Tibial nerve (tissue), 4 donors: ENCODE measurements at places on chromosomes 3 and 15.

DNA sequence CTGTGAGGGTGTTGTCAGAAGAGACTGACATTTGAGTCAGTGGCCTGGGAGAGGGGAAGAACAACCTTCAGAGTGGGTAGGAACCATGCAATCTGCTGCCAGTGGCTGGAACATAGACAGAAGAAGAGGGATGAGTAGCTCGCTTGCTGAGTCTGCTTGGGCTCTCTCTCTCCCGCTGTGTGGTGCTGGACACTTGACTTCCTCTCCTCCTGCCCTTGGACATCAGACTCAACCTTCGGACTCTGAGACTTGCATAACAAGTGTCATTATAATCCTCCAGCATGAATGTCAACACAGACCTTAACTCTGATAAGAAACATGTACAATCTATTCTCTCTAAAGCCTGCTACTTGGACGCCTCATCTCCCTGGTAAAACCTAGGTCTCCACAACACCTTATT is 5.9 kb upstream of the NMD3 start:
- peaks cover under 1% of the 10 kb centered on the region for H3K4me1 ChIP-seq
- H3K27me3 ChIP-seq: no peaks in the 10 kb centered on the region
- DNase-seq: no peak

DNA sequence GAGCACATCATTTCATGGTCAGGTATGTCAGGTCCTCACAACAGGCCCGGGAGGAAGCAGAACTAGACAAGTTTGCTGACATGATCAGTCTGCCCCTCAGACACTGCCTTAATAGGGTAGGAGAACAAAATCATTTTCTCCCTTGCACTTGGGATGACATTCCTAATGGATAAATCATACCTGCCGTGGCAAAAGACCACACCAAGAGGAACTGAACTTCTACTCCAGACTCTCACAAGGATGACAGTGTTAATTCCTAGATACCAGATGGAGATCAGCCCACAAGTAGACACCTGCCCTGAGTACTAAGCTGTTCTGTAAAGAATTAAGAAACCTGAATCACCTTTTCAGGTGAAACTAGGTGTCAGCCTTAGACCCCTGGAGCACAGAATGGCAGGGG is 19.5 kb downstream of the SIAH2 start:
- DNase-seq: no peak
- H3K4me1 ChIP-seq: peaks cover 13% of the 10 kb centered on the region
- H3K27ac ChIP-seq: no peak overlapping the region
- H3K36me3 ChIP-seq: peaks cover 22% of the 10 kb centered on the region
- H3K4me3 ChIP-seq: no peak overlapping the region

GRCh38 chr3:64642327-64643151 is 45.3 kb downstream of the ADAMTS9 start:
- peak overlapping the region; percentile 60 for H3K27ac ChIP-seq
- no peaks in the 10 kb centered on the region for H3K4me1 ChIP-seq
- no peak for DNase-seq
- H3K27me3 ChIP-seq: no peaks in the 10 kb centered on the region
- no peaks in the 10 kb centered on the region for H3K36me3 ChIP-seq
- H3K4me3 ChIP-seq: no peak overlapping the region

GRCh38 chr15:22224241-22224671 is 143.9 kb downstream of the OR4M2 start:
- H3K4me1 ChIP-seq: no peaks in the 10 kb centered on the region
- no peaks in the 10 kb centered on the region for H3K27me3 ChIP-seq
- H3K27ac ChIP-seq: no peak overlapping the region
- DNase-seq: no peak
- H3K4me3 ChIP-seq: no peak overlapping the region

DNA sequence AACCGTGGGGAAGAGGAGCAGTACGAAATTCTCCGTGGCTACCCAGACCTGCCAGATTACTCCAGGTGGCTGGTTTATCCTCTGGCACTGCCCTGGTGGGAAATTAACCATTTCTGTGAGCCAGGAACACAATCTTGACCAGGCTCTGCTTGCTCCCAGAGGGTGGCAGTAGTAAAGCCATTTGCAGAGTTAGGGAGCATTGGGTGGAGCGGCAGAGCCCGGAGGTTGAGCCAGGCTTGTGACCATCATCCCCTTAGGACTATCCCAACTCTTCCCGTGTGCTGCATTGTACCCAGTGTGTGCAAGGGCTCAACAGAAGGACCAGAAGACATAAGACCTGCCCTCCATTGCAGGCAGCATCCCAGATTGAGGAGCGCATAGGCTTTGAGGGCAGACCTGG is 5.3 kb downstream of the KNG1 start:
- no peak overlapping the region for H3K4me3 ChIP-seq
- H3K27ac ChIP-seq: no peak overlapping the region
- no peaks in the 10 kb centered on the region for H3K27me3 ChIP-seq
- H3K4me1 ChIP-seq: no peaks in the 10 kb centered on the region

- H3K27ac ChIP-seq: no peak overlapping the region
- no peaks in the 10 kb centered on the region for H3K36me3 ChIP-seq
- no peak overlapping the region for H3K4me3 ChIP-seq
- DNase-seq: no peak
- no peaks in the 10 kb centered on the region for H3K27me3 ChIP-seq
These were observed 9.8 kb downstream of the HOMER2 start for GRCh38 chr15:82942691-82943090.

DNA sequence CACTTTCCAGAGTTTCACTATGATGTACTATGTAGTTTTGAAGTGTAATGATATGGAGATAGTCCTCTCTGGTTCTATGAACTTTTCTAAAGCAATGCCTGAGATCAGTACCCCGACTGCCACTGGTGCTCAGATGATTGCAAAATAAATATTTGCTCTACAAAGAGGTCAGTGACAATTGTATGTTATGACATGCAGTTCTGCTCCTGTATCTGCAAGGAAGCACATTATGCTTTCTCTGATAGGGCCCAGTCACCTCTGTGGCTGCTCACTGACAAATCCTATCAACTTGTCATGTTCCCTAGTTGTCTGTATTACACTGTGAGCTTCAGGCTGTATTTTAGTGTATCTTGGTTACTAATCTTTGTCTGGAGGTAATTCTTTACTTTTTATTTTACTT is 362.6 kb downstream of the ROBO1 start:
- DNase-seq: no peak
- no peaks in the 10 kb centered on the region for H3K36me3 ChIP-seq
- H3K27me3 ChIP-seq: no peaks in the 10 kb centered on the region

- no peak overlapping the region for H3K27ac ChIP-seq
- DNase-seq: no peak
- H3K27me3 ChIP-seq: no peaks in the 10 kb centered on the region
- no peaks in the 10 kb centered on the region for H3K4me1 ChIP-seq
- no peaks in the 10 kb centered on the region for H3K36me3 ChIP-seq
These were observed 35.4 kb upstream of the ARL8B start for GRCh38 chr3:5086708-5087107.

GRCh38 chr15:53522991-53523390 is 236.5 kb downstream of the WDR72 start:
- H3K4me3 ChIP-seq: no peak overlapping the region
- no peaks in the 10 kb centered on the region for H3K36me3 ChIP-seq
- no peak for DNase-seq
- no peaks in the 10 kb centered on the region for H3K27me3 ChIP-seq
- no peak overlapping the region for H3K27ac ChIP-seq
- no peaks in the 10 kb centered on the region for H3K4me1 ChIP-seq

GRCh38 chr15:97014001-97014400 is 683.5 kb downstream of the NR2F2 start:
- H3K4me3 ChIP-seq: no peak overlapping the region
- DNase-seq: no peak
- no peaks in the 10 kb centered on the region for H3K36me3 ChIP-seq
- no peaks in the 10 kb centered on the region for H3K4me1 ChIP-seq

DNA sequence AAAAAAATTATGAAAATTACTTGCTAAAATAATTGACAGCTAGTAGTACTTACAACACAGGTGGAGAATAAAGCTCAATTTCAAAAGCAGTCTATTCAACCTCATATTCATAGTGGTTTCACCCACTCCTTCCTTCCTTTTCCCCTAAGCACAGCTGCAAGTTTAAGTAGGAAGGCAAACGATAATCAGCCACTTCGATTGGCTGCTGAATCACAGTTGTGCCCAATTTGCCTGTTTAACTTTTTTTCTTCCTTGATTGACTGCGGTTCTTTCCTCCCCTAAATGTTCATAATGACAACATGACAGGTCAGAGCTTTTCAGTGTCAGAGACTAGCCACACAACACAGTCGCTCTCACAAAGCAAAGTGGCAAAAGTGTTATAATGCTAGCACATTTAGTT is 468.0 kb upstream of the GBE1 start:
- no peaks in the 10 kb centered on the region for H3K4me1 ChIP-seq
- no peak for DNase-seq
- no peaks in the 10 kb centered on the region for H3K36me3 ChIP-seq
- no peak overlapping the region for H3K27ac ChIP-seq
- H3K27me3 ChIP-seq: no peaks in the 10 kb centered on the region

GRCh38 chr15:98663045-98663444 is 14.7 kb downstream of the IGF1R start:
- H3K36me3 ChIP-seq: no peaks in the 10 kb centered on the region
- H3K4me3 ChIP-seq: no peak overlapping the region
- DNase-seq: no peak
- H3K27ac ChIP-seq: no peak overlapping the region

GRCh38 chr15:66285533-66286280 is 7.7 kb upstream of the DIS3L start:
- H3K27me3 ChIP-seq: no peaks in the 10 kb centered on the region
- H3K27ac ChIP-seq: no peak overlapping the region
- no peak for DNase-seq
- no peaks in the 10 kb centered on the region for H3K36me3 ChIP-seq

DNA sequence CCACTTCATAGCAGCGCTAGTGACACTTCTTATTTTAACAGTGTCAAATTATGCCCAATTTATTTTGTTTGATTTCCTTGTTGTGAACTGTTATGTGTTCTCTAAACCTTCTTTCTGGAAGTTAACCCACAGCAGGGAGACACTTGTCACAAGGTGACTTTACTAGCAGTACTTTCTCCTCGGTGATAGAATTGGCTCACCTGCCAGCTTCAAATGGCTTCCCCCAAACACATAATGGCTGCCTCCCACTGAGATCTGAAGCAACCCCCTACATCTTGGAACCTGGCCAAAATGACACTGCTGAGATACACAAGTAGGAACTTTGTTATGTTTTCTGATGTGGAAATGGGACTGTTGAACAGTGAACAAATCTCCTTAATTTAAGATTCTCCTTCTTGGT is 238.8 kb upstream of the DPH6 start:
- H3K4me3 ChIP-seq: no peak overlapping the region
- no peak overlapping the region for H3K27ac ChIP-seq
- no peaks in the 10 kb centered on the region for H3K27me3 ChIP-seq

DNA sequence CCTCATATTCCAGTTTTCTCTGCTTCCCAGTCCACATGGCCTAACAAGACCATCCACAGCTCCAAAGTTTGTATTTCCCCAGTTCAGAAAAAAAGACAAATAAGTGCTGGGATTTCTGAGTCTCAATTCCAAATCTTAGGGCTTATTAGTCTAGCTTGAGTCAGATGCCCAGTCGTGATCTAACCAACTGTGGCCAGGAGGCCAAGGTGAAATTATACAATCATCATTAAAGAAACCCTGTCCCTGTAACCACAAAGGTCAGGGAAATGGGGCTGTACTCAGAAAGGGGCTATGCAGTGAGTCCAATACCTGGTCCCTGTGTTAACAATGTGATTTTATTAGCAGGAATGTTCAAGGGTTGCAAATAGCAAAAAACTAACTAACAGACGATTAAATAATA is 40.5 kb upstream of the MITF start:
- H3K4me1 ChIP-seq: no peaks in the 10 kb centered on the region
- DNase-seq: no peak
- no peaks in the 10 kb centered on the region for H3K36me3 ChIP-seq

- H3K4me3 ChIP-seq: no peak overlapping the region
- no peaks in the 10 kb centered on the region for H3K4me1 ChIP-seq
These were observed 57.8 kb downstream of the RIOX2 start for GRCh38 chr3:97914388-97914787.

DNA sequence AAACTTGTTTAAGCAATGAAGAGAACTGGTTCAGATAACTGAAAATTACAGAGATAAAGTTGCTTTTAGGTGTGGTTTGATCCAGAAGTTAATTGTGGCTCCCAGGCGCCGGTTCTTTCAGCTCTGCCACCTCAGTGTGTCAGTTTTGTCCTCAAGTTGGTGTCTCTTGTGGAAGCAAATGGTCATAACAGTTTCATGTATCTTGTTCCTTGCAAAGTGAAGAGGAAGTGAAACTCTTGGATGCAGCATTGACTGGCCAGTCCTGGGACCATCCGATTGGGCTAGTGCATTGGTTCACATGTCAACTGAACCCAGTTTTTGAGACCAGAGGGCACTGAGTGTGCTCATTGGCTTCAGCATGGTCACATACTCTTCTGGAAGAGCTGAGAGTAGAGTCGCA is 181.4 kb upstream of the GRM7 start:
- no peaks in the 10 kb centered on the region for H3K4me1 ChIP-seq
- no peaks in the 10 kb centered on the region for H3K27me3 ChIP-seq
- no peak for DNase-seq
- H3K27ac ChIP-seq: no peak overlapping the region
- H3K36me3 ChIP-seq: no peaks in the 10 kb centered on the region

DNA sequence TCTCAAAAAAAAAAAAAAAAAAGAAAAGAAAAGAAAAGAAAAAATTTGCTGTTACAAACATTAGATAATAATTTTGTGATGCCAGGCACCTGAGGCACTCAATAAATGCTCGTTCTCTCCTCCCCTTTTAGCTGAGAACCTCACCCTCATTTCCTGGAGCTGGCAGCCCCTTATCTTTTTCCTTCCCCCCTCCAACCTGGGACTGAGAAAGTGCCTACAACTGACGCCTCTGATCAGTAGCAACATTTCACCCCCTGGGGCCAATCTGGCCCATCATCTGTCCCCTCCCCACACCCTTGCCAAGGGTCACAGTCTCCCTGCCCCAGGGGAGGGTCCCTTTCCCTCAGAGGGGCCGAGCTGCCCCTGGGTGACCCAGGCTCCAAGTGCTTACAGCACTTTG is 12.6 kb upstream of the RNU6-1 start:
- no peaks in the 10 kb centered on the region for H3K4me1 ChIP-seq
- H3K27me3 ChIP-seq: no peaks in the 10 kb centered on the region
- H3K4me3 ChIP-seq: no peak overlapping the region
- no peaks in the 10 kb centered on the region for H3K36me3 ChIP-seq

GRCh38 chr3:169841171-169841570 is 28.5 kb upstream of the LRRC34 start:
- H3K36me3 ChIP-seq: no peaks in the 10 kb centered on the region
- no peak overlapping the region for H3K4me3 ChIP-seq
- no peak for DNase-seq
- H3K27ac ChIP-seq: no peak overlapping the region
- no peaks in the 10 kb centered on the region for H3K4me1 ChIP-seq

DNA sequence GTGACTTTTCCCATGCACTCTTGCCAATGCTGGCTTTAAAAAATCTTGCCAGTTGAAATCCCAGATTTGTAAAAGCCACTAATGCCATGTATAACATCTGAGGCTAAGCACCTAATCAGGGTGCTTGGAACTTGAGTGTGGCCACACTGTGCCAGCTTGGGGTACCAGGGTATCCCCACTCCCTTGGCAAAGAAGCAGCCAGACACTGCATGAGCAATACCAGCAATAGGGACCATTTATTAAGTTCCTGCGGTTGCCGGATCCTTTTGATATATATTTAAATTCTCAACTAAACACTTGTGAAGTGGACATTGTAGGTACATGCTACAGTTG is 2.2 kb upstream of the RHCG start:
- no peaks in the 10 kb centered on the region for H3K36me3 ChIP-seq
- H3K27ac ChIP-seq: no peak overlapping the region
- no peak overlapping the region for H3K4me3 ChIP-seq
- peaks cover 78% of the 10 kb centered on the region for H3K27me3 ChIP-seq
- DNase-seq: no peak

- H3K4me1 ChIP-seq: no peaks in the 10 kb centered on the region
- DNase-seq: no peak
- H3K4me3 ChIP-seq: no peak overlapping the region
- H3K27me3 ChIP-seq: no peaks in the 10 kb centered on the region
- no peak overlapping the region for H3K27ac ChIP-seq
These were observed 216.8 kb downstream of the VGLL3 start for GRCh38 chr3:86774082-86774691.
